Amniotic epithelial cell (primary cell): ENCODE measurements at places on chromosomes 4 and X.

- DNase-seq = no peak
Observed at GRCh38 chrX:134171661-134172587, 65.1 kb upstream of the CCDC160 start.

GRCh38 chrX:46758956-46759644 lies at the start of gene SLC9A7:
Gene SLC9A7, minus strand, starts transcription at chrX:46759118. Its CDS starts 89 bp downstream, at chrX:46759029.
- peak; percentile 33 for DNase-seq

DNA sequence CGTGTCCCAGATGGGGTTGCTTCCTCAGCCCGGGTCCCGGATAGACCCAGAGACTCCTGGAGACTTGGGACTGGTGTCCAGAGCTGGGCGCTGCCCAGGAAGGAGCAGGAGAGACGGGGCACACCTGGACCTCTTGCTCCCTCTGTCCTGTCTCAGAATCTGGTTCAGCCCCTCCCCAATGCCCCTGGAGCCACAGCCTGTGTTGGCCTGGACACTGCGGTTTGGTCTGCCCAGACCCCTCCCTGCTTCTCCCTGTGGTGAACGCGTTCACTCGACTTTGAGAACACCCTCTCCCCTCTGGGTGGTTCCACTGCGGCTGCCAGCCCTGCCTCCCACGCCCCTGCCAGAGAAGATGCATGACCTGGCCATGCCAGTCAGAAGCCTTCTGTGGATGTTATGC lies 111.1 kb downstream of the HMX1 start:
- DNase-seq = no peak

GRCh38 chrX:41543025-41543424 lies 95.9 kb downstream of the NYX start:
- DNase-seq = no peak

DNA sequence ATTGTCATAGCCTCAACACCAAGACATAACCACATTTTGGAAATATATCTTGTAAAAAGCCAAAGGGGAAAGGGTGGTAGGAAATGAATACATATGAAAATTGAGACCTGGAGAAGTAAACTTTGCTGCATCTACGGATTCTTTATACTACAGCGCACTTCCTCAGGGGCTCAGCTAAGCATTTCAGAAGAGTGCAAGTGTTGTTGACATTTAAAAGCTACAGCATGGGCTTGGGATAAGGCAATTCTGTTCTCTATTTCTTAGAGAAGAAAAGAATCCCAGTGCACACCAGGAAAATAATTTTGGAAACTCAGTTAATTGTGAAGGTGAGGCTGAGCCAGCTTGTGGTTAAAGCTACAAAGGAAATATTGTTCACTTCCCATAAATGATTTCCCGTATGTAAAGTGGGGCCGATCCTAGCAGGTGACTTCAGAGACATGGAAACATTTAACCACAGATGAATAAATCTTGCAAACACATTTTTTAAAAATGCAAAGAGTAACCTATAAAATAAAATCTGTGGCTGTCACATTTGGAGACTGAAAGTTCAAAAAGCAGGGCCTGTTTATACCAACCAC lies 12.6 kb upstream of the GBA3 start:
- no peak for DNase-seq

DNA sequence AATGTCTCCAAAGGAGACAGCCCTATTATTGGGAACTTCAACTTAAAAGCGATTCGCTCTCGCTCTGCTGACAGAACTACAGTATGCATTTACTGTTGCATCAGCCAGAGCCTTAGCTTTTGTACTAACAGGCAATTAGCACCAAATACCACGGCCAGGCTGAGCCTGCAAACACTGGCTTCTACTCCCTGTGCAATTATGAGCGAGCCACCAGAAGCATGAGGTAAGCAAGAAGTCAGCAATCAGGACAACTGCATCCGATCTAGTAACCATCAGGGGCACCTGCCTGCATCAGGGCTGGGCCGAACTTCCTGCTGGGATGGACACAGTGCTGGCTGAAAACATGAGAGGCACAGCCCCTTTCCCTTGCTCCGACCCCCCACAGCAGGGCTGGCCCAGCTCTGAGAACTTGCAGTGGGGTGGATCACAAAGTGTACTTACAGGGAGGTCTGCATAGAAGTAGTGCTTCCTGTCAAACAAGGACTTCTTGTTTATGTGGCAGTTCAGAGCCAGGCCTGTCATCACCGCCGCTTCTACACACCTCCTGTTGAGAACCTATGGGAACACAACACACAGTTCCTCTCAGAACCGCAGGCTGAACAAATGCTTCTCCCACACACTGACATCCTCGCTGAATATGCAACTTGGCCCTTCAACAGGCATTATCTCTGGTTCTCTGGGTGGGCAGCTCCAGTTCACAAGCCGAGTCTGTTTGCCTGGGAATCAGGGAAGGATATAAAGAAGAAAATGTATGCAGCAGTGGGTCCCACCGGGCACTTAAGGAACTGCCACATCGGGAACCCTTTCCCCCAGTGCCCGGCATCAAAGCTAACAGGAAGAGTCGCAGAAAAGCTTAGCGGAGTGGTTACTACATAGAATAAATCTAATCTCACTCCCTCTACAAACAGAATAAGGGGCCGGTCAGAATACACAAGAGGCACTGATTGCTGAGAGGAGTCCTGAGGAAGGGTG lies 41.5 kb downstream of the GATB start:
- DNase-seq = peak; percentile 55

- DNase-seq = no peak
Observed at GRCh38 chr4:152539556-152540292, 3.8 kb upstream of the FBXW7 start.

DNA sequence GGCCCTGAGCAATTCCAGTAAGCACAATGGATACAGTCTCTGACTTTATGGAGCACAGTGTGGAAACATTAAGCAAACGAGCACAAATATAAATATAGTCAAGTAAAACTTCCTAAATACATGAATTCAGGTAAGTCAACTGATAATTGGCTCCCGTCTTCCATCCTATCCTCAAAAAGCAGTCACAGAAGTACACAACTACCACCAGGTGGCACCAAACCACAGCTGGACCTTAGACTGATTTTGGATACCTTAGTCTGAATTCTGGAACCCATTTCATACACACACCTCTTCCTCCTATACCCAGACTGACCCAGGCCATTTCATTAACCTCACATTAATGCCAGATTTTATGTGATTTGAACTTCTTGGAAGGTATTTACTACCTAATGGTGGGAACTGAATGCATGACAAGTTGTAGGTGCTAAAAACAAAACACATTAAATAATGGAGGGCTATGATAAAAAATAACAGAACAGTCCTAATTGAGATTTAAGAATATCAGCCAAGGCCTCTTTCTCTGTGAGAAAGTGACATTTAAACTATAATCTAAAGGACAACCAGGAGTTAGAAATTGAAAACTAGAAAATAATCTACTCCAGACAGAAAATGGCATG lies 77.5 kb downstream of the ELF2 start:
- peak; percentile 76 for DNase-seq

DNA sequence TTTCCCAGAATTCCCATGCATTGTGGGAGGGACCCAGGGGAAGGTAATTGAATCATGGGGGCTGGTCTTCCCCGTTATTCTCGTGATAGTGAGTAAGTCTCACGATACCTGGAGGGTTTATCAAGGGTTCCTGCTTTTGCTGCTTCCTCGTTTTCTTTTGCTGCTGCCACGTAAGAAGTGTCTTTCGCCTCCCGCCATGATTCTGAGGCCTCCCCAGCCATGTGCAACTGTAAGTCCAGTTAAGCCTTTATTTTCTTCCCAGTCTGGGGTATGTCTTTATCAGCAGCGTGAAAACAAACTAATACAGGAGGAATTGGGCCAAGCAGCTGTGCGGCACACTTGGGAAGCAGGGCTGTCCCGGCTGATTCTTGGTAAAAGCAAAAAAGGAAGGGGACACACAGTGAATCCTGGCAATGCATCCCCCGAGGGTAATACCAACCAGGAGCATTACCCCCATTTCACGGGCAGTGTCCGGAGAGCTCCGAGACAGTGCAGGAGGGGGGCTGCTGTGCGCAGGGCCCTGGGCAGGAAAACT lies 185.7 kb downstream of the AFAP1 start:
- peak; percentile 20 for DNase-seq

DNA sequence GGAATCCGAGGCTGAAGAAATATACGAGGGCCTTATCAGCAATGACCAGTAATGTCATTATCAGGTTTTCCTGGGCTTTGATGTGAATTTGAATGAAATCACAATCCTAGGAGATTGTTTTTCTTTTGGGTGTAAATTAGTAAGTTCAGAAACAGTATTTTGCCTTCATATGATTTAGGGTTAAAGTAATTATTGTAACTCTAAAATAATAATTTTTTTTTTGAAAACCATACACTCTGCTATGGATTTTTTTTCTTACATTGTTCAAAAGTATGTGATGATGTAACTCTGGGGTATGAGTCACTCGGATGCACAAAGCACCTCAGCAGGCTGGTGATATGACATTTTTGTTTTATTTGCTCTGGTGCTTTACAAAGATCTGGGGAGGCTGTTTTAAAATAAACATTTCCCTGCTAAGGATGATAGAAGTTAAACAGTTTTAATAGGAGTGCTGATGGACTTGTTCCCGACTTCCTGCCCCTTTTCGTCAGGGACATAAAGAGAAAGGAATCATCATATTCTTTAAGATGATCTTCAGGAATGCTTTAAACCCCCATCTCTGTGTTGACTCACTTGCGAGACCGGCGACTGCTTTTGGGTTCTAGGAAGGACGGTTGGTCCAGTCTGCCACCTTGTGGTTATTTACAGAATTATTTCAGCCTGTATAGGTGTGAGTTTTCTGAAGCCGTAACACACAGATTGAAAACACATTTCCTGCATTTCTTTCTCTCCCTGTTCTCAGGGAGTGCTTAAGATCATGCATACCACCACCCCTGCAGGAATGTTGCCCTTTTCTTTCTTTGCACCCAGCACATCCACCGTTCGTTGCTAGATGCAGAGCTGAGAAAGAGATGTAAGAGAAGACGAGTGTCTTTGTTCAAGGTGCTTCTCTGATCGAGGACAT lies 72.5 kb downstream of the RAPGEF2 start:
- DNase-seq = peak; percentile 80

DNA sequence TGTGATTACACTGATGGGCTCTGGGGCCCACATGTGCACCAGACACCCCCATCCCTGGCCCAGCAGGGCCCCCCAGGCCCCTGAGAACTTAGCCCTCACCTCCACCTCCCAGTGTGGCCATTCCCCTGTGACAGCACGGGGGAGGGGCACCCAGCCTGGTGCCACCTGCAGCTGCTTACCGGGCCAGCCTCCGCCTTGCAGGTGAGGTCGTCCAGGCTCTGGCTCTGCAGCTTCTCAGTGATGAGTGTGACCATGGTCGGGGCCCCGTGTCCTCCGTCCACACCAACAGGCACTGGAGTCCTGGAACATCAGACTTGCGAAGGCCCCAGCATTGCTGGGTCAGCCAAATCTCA lies 15.6 kb downstream of the FAM53A start:
- no peak for DNase-seq

GRCh38 chrX:6968231-6968630 lies 179.3 kb upstream of the STS start:
- DNase-seq = no peak

GRCh38 chr4:86421461-86421860 lies 61.6 kb upstream of the MAPK10 start:
- DNase-seq = no peak

DNA sequence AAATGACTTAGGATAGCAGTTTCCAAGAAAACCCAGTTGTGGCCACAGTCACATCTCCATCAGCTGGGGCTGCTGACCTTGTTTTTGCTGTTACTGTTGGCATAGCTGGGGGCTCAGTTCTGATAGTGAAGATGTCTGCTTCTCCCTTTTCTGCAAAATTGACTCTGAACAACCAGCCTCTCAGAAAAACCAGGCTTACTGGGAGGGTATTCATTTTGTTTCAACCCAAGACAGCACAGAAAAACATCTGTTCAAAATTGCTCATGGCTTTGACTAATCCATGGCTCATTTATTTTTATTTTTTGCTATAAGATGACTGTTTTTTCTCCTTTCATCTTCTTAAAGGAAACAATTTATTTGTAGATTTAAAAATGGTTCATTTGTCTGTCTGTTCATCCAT lies 53.1 kb downstream of the RASL11B start:
- DNase-seq = no peak

DNA sequence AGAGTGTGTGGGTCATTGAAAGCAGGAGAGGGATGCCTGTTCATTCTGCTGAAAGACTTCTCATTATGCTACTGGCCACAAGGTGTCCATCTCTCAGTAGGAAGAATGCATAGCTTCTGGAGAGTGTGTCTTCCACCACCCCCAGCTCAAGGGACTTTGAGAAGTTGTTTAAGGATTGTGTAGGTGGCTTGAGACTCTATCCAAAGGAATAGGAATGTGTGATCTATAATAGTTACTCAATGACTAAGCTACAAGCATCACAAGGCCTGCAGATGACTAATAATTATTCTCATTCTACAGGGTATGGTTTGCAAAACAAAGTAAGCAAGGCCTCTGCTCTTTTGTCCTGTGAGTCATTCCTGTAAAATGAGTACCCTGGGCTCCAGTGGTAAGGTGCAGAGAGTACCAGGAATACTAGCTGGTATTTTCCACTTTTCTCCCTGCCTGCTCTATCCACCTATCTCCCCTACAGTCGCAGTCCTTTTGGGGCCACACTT lies 279.8 kb upstream of the BOD1L1 start:
- peak; percentile 97 for DNase-seq

GRCh38 chr4:137129441-137129840 lies 402.9 kb downstream of the PCDH18 start:
- peak; percentile 9 for DNase-seq

- no peak for DNase-seq
Observed at GRCh38 chr4:144185086-144185485, 44.6 kb upstream of the GYPA start.

DNA sequence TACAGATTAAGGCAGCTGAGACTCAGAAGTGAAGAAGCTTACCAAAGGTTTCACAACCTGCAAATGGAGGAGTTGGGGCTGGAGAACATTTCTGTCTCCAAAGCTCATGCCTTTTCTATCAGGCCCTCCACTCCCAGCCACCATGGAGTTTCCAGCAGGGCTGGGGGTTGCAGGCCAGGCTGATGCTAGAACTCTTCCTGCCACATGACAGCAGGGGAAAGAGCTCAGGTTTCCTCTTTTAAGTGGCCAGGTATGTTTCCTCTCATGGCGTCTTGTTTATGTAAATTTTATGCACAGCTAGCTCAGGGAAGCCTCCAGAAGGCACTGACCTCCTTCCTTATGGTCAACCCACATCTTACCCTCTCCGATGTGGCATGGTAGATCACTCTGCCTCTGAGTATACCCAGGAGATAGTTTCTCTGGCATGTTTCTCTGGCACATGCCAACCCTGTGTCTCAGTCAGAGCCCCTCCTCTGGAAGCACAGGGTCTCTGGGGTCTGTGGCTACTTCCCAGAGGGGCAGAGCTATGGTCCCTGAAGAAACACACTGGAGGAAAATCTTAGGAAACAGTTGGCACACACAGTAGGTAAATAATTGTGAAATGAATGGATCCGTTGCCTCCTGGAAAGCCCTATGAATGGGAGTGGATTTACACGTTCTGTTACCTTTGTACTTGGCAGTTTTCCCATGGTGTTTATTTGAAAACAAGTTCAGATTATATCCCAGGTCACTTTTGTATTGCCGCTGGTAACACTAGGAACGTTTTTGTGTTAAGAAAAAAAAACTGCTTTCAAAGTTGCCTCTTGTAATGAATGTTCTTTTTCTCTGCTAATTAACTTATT lies 28.9 kb downstream of the PDK3 start:
- DNase-seq = no peak
